ENCODE measurements at places on chromosomes 5 and 9.

DNA sequence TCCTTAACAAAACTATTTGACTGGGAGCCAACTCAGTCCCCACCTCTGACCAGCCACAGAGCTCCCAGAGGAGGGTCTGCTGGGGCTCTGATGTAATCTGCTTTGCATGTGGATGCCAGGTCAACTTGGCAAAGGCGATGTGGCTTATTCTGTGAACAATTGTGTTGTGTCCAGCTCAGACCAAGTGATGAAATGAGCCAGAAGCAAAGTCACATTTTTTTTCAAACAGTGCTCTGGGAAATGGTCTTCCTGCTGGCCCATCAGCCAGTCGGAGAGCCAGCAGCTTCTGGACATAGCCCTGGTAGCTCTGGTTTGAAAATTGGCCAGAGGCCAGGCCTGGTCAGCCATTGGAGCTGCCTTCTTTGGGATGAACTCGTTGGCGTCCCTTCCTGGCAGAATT, 86.5 kb downstream of the ANGPTL2 start:
- DNase-seq = no peak

DNA sequence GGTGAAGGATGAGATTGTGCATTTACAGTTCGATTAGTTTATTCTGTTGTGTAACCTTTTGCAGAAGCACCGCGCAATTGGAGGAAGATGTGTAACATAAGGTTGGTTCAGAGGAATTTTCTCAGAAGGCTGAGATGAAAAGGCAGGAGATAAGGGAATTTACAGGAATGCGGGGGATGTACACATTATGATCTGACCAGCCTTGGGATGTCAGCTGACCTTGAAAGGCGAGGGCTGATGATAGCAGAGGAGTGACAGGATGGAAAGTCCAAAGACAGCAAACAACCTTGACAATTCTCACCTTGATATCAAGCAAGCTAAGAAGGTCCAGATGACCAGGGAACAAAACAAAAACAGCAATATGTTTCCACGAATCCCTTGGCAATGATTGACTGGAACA, 88.8 kb downstream of the OTULIN start:
- DNase-seq = no peak

- no peak for DNase-seq
These were observed 11.0 kb downstream of the ABCA2 start for GRCh38 chr9:137017071-137017470.

GRCh38 chr5:78273436-78273835, 21.1 kb downstream of the AP3B1 start:
- no peak for DNase-seq

GRCh38 chr5:1568201-1568979, 44.6 kb upstream of the LPCAT1 start:
- no peak for DNase-seq

DNA sequence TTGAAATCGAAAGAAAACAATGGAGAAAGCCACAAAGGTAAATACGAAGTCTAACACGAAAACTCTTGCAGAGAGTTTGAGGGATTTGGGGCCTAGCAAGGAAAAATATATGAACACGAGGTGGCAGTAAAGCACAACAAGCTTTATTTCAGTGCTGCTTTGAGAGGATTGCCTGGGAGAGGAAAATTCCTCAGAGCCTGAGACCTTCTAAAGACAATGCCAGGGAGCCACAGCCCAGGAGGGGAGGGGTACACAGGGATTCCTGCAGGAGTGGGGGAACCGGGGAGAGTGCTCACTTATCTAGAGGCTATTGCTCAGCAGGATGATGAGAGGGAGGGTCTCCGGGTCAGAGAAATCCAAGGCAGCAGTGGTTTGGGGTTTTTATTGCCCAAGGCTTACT, 134.9 kb upstream of the ADCY2 start:
- DNase-seq = no peak

- DNase-seq = no peak
These were observed 4.8 kb upstream of the PCSK5 start for GRCh38 chr9:75885652-75886051.

GRCh38 chr5:122286541-122286940, 25.5 kb upstream of the SNCAIP start:
- no peak for DNase-seq

DNA sequence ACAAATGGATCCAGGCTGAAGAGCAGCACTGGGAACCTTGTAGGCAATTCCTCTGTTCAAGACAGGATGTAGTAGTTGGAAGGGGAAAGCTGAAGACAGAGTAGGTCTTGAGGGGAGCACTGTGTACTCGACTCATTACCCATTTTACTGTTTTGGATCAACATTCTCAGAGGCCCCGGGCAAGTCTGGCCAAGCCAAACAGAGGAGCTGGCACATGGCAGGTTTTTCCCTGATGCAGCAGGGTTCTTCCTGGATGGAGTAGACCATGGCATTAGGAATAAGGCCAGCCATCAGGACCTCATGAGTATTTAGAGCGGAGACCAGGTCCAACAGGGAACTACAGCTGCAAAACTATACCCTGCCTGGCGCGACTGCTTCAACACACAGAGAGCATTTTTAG, 4.4 kb downstream of the SVEP1 start:
- DNase-seq = no peak

DNA sequence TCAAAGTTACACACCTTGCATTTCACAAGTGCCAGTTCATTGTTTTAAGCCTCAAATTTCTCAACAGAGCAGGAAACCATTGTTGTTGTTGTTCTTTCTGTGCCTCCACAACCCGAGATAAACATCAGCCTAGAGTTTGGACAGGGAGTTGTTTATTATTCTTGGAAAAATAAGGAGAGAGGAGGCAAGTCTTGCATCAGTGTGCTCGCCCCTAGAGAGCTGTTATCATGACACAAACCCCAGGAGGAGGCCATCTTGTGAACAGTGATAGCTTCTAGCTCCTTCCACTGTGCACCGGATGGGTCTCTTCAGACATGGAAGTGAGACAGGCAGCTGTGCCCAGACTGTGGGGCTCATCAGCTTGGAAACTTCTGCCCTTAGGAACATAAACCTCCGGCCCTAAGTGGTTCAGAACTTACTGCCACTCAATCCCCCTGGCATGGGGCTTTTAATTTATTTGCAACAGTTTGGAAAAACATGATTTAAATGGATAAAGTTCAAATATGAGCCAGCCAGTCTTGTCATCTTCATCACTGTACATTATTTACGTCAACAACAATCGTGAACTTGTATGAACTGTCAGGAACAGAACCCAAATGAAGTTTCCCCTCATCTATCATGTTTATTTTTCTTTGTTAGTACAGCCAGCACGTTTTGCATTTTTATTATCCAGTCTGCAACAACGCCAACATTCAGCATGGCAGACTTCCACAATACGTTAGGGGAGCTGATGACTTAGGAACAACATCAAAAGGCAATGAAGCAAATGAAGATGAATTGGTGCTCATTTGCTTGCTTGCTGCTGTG, 181.7 kb upstream of the S1PR3 start:
- DNase-seq = no peak

GRCh38 chr9:132239999-132240840, 78.4 kb downstream of the NTNG2 start:
- no peak for DNase-seq

DNA sequence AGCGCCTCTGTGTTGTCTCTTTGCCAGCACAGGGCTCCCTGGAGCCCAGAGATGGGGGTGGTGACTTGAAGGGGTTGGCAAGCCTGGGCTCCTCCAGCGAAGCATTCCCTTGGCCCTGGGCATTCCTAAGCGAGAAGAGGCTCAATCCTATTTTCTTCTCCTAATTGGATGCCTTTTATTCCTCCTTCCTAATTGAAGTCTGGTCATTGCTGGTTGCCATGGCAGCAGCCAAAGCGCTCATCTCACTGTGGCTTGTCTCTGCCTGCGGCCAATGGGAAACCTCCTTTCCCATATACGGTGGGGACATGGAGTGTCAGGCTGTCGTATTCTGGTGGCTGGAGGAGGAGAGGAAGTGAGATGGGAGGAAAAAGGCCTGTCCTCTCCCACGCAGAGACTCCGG, 52.3 kb upstream of the RARS1 start:
- DNase-seq = peak; percentile 4

DNA sequence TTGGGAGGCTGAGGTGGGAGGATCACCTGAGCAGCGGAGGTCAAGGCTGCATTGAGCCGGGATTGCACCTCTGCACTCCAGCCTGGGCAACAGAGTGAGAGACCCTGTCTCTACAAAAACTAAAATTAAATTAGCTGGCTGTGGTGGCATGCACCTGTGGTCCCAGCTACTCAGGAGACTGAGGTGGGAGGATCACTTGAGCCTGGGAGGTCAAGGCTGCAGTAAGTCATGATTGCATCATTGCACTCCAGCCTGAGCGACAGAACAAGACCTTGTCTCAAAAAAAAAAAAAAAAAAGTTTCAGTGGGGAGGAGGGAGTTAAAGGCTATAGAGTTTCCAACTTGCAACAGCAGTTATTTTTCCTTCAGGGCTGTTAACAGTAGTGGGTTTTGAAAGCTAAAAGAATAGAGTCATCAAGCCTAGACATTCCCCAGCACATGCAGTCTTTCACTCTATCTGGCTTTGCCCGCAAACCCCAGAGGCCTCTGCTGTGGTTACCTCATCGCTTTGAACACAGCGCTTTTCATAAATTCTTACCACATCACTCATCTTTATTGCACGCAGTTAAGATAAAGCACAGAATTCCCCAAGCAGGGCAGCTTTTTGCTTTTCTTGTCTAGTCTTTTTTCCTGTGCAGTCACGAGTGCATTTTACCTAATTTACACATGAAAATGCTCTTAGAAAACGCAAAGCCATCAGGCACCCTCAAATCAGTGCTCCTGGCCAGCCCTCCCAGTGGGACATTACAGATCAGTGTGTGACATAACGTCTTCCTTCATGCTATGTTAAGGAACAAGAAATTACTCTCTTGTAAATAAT, 8.7 kb upstream of the SLC2A8 start:
- DNase-seq = no peak

GRCh38 chr5:155546075-155546474, 532.5 kb downstream of the KIF4B start:
- no peak for DNase-seq

DNA sequence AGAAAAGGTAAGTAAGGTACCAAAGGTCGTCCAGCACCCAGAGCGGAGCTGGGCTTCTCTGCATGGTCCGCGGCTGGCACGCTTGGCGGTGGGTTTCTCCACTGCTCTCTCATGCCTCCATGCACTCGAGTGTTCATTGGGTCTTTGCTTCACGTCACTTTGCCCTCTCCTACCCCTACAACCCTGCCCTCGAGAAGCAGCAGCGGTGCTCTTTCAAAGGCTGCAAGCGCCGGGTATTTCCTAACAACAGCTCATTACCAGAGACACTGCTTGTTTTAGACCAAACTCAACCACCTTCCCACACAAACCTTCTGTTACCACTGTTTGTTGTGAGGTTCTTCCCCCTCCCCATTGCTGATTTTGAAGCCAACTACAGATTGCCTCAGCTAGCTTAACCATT, 21.5 kb upstream of the ZBTB34 start:
- no peak for DNase-seq

- DNase-seq = no peak
These were observed 15.2 kb upstream of the TGFBI start for GRCh38 chr5:136013559-136013958.

- DNase-seq = peak; percentile 63
These were observed 110.0 kb downstream of the COL5A1 start for GRCh38 chr9:134751622-134752021.

DNA sequence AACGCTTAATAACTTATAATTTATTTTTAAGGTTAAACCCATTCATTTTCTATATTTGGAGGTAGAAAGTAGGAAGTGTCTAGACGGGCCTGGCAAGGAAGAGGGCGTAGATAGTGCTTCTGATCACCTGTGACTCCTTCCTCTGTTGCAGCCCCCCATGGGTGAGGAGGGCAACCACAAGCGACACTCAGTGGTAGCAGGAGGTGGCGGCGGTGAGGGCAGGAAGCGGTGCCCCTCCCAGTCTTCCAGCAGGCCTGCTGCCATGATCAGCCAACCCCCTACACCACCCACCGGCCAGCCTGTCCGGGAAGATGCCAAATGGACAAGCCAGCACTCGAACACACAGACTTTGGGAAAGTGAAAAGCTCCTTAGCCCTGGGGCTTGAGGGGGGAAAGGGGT, 36.7 kb downstream of the FAXDC2 start:
- no peak for DNase-seq

DNA sequence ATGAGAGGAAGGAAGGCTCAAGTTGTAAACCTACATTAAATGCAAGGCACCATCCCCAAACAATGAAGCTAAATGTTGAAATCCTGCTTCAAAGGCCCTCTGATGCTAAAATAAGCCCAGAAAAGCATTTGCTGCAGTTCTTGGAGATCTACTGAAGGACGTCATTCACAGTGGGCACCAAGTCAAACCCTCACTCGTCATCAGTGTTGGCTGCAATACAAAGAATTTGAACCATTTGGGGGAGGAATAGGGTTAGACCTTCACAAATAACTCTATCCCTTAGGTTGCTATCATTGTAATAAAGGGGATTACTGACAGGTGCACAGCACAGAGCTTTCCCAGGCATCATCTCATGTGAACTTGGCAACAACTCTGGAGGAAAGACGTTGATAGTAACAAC, 9.3 kb upstream of the MEGF9 start:
- no peak for DNase-seq

- DNase-seq = no peak
These were observed 606 bp downstream of the EEIG1 start for GRCh38 chr9:127980060-127980705.

- no peak for DNase-seq
These were observed 121.7 kb downstream of the ADAMTS6 start for GRCh38 chr5:65359981-65360380.

- no peak for DNase-seq
These were observed 17.8 kb upstream of the RAB3C start for GRCh38 chr5:58565033-58565432.
